Psoas muscle (tissue), 8 donors: ENCODE measurements at places on chromosomes 6 and 20. TPM values are rescaled to one million over a fixed set of nuclear protein-coding genes. Genes with fewer than 3 reads are reported as not detected.
A peak's percentile ranks its signal among the peaks of the same experiment; 100 is the strongest.

STMND1 gene
- not detected for total RNA-seq

TENT5A gene
- total RNA-seq, result 2.9 TPM

RAMACL gene
- 0.77 TPM for total RNA-seq

GRCh38 chr6:105204331-105204730, 24.5 kb upstream of the POPDC3 start:
- no peak overlapping the region for H3K4me3 ChIP-seq
- no peak for DNase-seq
- H3K27ac ChIP-seq, result no peak overlapping the region

DNA sequence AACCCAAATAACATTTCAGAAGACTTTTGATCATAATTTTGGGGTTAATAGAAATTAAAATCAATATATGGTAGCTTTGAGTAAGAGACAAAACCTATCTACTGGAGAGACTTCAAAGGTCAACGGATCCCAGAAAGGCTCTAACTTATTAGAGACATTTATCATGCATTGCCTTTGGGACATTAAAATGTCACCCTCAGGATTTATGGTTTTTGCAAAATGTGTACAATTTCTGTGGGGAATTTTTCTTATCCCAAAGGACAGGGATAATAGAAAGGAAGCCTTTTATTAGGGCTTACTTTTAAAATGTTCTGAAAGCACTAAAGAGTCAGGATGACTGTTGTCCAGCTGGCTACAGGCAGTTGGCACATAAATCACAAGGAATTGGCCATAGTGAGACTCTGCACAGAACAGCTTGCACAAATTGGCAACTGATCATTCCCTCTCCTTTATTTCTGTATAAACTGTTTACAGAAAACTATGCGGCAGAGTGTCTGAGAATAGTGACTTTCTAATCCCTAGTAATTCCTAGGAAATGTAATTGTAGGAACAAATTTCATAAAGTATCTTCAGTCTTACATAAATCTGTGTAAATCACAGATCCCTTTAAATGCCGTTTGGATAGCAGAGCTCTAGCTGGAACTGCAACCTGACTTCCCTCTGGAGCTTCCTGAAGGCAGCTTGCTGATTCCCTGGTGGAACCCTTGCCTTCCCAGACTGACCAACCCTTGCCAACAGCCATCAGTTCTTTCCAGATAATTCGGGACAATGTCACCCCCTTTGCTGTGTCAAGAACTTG, 201.1 kb upstream of the PREP start:
- no peaks in the 10 kb centered on the region for H3K27me3 ChIP-seq
- H3K4me3 ChIP-seq, result no peak overlapping the region
- peak overlapping the region; percentile 6 for H3K27ac ChIP-seq
- H3K4me1 ChIP-seq, result peaks cover 23% of the 10 kb centered on the region
- H3K36me3 ChIP-seq, result no peaks in the 10 kb centered on the region

DNA sequence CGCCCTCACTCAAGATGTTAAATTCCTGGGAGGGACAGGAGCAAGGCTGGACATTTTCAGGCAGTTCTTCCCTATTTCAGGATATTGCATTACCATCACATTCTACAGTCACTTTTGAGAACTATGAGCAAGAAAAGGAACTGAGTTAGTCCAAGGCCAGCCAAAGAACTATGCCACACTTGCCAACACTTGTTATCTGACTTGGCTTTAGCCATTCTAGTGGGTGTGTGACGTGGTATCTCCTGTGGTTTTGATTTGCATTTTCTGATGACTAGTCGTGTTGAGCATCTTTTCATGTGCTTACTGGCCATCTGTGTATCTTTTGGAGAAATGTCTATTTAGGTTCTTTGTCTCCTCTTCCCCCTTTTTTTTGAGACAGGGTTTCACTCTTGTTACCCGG, 12.0 kb downstream of the XRN2 start:
- H3K27me3 ChIP-seq, result no peaks in the 10 kb centered on the region
- no peak overlapping the region for H3K27ac ChIP-seq
- DNase-seq, result no peak
- H3K4me3 ChIP-seq, result no peak overlapping the region
- no peaks in the 10 kb centered on the region for H3K36me3 ChIP-seq

- peaks cover 19% of the 10 kb centered on the region for H3K4me1 ChIP-seq
- no peaks in the 10 kb centered on the region for H3K27me3 ChIP-seq
- H3K36me3 ChIP-seq, result no peaks in the 10 kb centered on the region
- no peak for DNase-seq
Measured at GRCh38 chr6:35011096-35012041, 122.3 kb downstream of the ANKS1A start.

GRCh38 chr6:14880052-14880451, 365.8 kb upstream of the JARID2 start:
- DNase-seq, result peak; percentile 30
- no peaks in the 10 kb centered on the region for H3K27me3 ChIP-seq
- no peak overlapping the region for H3K4me3 ChIP-seq
- H3K36me3 ChIP-seq, result no peaks in the 10 kb centered on the region
- peak overlapping the region; percentile 12 for H3K27ac ChIP-seq

GRCh38 chr6:134647861-134648260, 302.0 kb downstream of the ALDH8A1 start:
- no peak overlapping the region for H3K4me3 ChIP-seq
- H3K27me3 ChIP-seq, result no peaks in the 10 kb centered on the region
- no peak overlapping the region for H3K27ac ChIP-seq
- H3K4me1 ChIP-seq, result no peaks in the 10 kb centered on the region
- no peaks in the 10 kb centered on the region for H3K36me3 ChIP-seq
- DNase-seq, result no peak

GRCh38 chr6:52843605-52844004, 3.0 kb upstream of the GSTA5 start:
- H3K27me3 ChIP-seq, result no peaks in the 10 kb centered on the region
- no peak overlapping the region for H3K4me3 ChIP-seq
- H3K4me1 ChIP-seq, result no peaks in the 10 kb centered on the region
- no peak overlapping the region for H3K27ac ChIP-seq
- no peak for DNase-seq

- no peaks in the 10 kb centered on the region for H3K4me1 ChIP-seq
- H3K4me3 ChIP-seq, result no peak overlapping the region
- no peak overlapping the region for H3K27ac ChIP-seq
- no peaks in the 10 kb centered on the region for H3K36me3 ChIP-seq
- DNase-seq, result no peak
- H3K27me3 ChIP-seq, result no peaks in the 10 kb centered on the region
Measured at GRCh38 chr20:43936104-43936770, 21.6 kb downstream of the TOX2 start.

GRCh38 chr6:143680141-143680540, 2.4 kb downstream of the PHACTR2 start:
- peak overlapping the region; percentile 92 for H3K27ac ChIP-seq
- DNase-seq, result no peak
- H3K4me1 ChIP-seq, result peaks cover 5% of the 10 kb centered on the region
- H3K36me3 ChIP-seq, result no peaks in the 10 kb centered on the region
- H3K4me3 ChIP-seq, result peak overlapping the region; percentile 85

- H3K4me1 ChIP-seq, result no peaks in the 10 kb centered on the region
- no peak overlapping the region for H3K27ac ChIP-seq
- no peak overlapping the region for H3K4me3 ChIP-seq
Measured at GRCh38 chr20:58127701-58128111, 100.7 kb downstream of the ANKRD60 start.

DNA sequence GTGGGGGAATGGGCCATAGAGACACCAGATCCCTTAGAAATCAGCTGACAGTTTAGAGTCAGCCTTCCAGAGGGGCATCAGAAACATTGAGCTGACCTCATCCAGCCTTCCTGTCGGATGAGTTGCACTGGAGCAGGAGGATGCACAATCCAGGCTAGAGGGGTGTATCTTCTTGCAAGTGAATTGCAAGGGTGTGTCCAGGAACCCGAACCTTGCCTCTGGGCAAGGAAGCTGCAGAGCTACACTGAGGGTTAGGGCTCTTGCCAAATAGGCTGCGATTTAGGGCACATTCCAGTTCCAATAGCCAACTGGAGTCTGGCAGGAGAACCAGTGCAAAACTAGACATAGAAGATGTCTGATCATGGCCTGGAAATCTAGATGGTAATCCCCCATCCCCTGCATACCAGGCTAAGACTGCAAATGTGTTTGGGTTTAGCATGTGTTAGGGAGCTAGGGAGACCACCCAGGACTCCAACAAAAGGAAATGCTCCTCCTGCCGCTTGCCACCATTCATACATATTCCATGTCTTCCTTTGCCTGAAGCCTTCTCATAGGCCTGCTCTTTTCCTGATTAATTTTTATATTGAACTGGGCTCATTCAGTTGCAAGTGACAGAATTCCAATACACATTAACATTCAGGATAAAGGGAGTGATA, 6.3 kb upstream of the UTRN start:
- no peaks in the 10 kb centered on the region for H3K36me3 ChIP-seq
- H3K27me3 ChIP-seq, result no peaks in the 10 kb centered on the region
- peaks cover 2% of the 10 kb centered on the region for H3K4me1 ChIP-seq
- H3K27ac ChIP-seq, result no peak overlapping the region
- DNase-seq, result no peak

DNA sequence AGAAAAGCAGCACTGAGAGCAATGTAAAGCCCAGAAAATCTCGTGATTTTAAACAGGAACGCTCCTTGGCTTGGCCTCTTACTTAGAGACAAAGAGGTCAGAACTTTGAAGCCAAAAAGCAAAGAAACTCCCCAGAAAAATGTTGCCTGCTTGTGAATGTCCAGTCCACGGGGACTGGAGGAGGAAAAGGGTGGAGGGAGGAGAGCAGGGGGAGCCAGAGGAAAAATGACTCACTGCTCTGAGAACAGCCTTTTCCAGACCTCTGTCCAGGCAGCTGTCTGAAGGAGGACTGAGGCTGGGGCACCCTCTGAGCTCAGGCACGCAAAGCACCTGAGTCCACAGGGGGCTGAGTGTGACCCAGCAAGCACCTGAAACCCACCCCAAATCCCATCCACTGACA, 64.7 kb downstream of the TRAM2 start:
- H3K4me3 ChIP-seq, result no peak overlapping the region
- peak overlapping the region; percentile 71 for H3K27ac ChIP-seq
- peaks cover 18% of the 10 kb centered on the region for H3K4me1 ChIP-seq

- H3K4me1 ChIP-seq, result peaks cover 5% of the 10 kb centered on the region
- DNase-seq, result no peak
- no peak overlapping the region for H3K4me3 ChIP-seq
- H3K27me3 ChIP-seq, result no peaks in the 10 kb centered on the region
- no peaks in the 10 kb centered on the region for H3K36me3 ChIP-seq
- no peak overlapping the region for H3K27ac ChIP-seq
Measured at GRCh38 chr6:38136547-38136946, 317.0 kb downstream of the ZFAND3 start.
